ENCODE measurements at places on chromosomes 5 and 9.

DNA sequence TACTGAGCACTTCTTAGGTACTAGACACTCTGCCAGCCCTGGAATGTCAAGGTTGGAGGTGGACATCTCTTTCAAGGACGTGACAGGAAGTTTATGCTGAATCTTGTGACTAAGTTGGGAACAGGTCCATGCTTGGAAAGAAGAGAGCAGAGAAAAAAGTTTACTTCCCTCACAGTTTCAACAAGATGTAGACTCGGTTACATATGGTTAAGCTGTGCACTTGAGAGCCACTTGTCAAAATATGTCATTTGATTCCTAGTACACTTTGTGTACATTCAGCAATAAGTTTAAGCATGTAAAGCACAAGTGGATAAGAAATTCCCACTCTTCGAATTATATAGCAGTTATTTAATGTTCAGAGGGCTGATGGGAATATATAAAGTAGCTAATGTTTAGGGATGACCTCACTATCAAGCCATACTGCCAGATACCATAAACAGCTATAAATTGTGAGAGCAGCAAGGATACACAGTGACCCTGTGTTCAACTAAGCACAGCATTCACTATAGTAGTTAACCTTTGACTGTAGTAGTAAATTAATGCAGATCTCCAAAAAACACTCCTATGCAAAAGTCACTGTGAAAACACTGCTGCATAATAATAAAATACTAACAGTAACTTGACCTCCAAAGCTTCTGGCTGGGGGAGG lies 1944.6 kb upstream of the WWC1 start:
- no peak for DNase-seq

- no peak for DNase-seq
These were observed 297.0 kb downstream of the SH3GL2 start for GRCh38 chr9:17875886-17876285.

GRCh38 chr9:20351715-20352114 lies 270.6 kb downstream of the MLLT3 start:
- no peak for DNase-seq

GRCh38 chr5:36276864-36277263 lies 24.8 kb downstream of the RANBP3L start:
- no peak for DNase-seq

DNA sequence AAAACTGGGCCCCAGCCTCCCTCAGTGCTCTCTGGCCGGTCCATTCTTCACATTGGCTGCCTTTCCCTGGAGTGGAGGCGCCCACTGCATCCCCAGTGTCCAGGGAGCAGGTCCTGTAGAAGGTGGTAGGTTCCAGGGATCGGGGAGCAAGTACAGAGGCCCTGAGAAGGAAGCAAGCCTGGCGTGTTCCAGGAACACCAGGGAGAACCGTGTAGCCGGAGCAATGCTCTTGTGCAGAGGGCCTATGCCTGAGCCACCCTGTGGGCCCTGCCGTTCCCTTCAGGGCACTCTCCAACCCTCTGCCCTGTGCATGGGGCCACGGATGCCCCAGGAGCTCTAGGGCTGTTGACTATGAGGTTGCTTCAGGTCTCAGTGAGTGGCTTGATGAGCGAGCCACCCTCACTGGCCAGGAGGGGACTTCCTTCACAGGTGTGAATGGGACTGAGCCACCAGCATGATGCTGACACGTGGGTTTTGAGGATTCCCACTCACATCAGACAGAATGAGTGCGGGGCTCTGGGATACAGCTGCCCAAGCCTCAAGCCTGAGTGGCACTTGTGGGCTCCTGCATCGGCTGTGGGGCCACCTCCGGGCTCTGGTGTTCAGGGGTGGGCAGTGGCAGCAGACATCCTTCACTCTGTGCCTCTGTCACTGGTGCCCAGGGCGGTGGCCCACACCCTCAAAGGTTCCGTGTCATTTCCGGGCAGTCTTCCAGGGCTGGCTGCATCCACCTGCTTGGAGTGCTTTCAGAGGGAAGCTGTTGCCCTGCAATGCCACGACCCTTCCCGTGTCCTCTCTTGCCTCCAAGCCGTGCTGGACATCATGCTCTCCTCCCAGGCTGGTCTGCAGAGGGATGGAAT lies 54.4 kb downstream of the ADAMTS2 start:
- DNase-seq: no peak
